ENCODE measurements at places on chromosomes 7 and 10. TPM values are rescaled to one million over a fixed set of nuclear protein-coding genes. Genes with fewer than 3 reads are reported as not detected.

DNA sequence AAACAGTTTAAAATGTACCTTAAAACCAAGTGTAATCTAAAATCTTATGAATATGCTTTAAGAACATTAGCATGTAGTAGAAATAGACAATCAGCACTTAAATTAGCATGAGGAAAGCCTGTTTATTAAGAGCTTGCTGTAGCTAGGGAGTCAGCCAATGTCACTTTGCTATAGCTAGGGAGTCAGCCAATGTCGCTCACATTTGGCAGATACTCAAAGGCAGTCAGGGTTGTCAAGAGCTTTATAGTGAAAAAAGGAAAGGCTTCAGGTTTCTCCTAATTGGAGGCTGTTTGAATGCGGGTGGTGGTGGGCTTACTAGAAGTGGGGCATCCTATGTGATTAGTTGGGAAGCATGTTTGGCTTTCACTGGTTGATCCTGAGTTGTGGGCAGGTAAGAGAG lies 226.2 kb upstream of the DGKB start:
- no peak for DNase-seq

GRCh38 chr10:112618814-112619213 lies 171.8 kb downstream of the VTI1A start:
- DNase-seq = no peak

DNA sequence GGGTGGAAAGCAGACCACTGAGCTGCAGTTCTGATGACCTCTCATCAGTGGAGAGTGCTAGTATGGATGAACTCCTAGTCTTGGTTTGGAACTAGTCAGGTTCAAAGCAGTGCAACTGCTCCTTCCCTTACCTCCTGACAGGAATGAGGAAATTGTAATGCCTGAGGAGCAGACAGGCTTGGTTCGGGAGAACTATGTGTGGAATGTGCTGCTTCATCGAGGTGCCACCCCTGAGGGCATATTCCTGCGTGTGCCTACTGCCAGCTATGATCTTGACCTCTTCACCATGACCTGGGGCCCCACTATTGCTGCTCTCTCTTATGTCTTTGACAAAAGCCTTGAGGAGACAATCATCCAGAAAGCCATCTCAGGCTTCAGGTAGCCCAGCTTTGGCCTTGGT lies 27.4 kb upstream of the NFKB2 start:
- no peak for DNase-seq

- DNase-seq = no peak
Measured at GRCh38 chr10:26810435-26811026, 50.2 kb downstream of the ABI1 start.

The UCN3 gene
- not detected for total RNA-seq

The NUDCD3 gene
- 47.1 TPM for total RNA-seq

The SLC39A12 gene
- not detected for total RNA-seq

DNA sequence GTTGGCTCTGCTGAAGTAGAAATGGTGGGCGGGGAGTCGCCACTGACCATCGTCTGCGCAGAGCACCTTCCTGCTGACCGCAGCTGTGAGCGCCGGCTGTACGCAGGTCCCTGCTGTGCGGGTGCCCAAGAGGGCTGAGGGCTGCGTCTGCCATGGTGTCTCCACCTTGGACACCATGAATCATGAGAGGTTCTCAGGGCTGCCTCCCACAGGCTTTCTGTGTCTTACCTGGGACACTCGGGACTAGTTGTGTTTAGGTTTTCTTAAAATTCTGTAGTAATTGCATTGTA lies 44.9 kb upstream of the PRKAR1B start:
- DNase-seq = no peak

All from fibroblast of the aortic adventitia (primary cell).